ENCODE measurements at places on chromosomes 2 and 18.

GRCh38 chr2:212528106-212528856 lies 10.3 kb downstream of the ERBB4 start:
- DNase-seq = no peak

DNA sequence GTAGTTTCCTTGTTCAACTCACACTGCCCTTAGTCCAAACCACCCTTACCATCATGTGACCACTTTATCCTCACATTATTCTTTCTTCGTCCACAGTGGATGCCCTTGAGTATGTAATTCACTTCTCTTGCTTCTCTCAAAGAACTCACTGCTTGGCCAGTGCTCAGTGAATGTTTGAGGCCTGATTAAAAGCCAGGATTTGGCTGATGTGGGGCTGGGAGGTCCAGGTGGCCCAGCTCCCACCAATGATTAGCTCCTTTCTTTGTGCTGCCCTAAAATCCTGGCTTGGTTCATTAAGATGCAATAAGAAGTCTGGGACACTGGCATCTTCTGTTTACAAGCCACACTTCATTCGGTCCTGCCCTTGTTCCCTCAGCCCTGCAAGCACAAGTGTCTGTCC lies 97.8 kb upstream of the CELF4 start:
- no peak for DNase-seq

- no peak for DNase-seq
Measured at GRCh38 chr2:14540015-14540414, 92.5 kb upstream of the LRATD1 start.

- no peak for DNase-seq
Measured at GRCh38 chr2:18749912-18750526, 160.7 kb upstream of the NT5C1B start.

DNA sequence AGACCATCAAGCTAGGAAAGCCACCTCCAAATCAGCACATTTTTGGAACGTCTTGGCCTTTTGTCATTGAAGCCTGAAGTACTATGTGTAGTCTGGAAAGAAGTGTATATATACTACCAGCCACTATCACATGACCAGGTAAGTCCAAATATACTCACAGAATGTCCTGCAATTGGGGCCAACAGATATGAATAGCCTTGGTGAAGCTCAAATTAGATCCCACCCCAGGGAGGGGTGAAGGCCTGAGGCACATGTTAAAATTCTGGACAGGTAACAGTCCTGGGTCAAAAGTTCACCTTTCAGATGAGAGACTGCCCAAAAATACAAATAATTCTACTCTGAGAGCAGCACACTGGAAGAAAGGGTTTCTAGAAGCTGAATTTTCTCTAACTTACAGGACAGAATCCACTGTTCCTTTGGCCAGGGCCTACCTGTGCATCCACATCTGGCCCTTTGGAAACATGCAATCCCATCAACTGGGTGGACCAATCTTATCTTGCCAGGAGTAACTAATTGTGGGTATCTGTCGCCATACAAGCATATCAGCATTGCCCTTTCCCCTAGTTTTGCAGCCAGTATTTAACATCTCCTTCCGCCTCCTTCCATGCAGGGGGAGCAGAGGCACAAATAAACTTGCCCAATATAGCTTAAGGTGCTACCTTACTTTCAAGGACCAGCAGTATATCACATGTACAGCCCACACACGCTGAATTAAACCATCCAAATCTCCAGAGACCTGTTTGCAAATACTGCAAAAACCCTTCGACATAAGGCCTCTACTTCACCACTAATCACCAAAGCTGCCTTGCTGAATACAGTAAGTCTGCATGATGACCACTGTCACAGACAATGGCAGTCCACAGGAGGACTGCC lies 67.8 kb downstream of the EIF5B start:
- DNase-seq = no peak
